Uterus (tissue), 4 donors: ENCODE measurements at places on chromosomes 5 and 9. TPM values are rescaled to one million over a fixed set of nuclear protein-coding genes. Genes with fewer than 3 reads are reported as not detected.

DNA sequence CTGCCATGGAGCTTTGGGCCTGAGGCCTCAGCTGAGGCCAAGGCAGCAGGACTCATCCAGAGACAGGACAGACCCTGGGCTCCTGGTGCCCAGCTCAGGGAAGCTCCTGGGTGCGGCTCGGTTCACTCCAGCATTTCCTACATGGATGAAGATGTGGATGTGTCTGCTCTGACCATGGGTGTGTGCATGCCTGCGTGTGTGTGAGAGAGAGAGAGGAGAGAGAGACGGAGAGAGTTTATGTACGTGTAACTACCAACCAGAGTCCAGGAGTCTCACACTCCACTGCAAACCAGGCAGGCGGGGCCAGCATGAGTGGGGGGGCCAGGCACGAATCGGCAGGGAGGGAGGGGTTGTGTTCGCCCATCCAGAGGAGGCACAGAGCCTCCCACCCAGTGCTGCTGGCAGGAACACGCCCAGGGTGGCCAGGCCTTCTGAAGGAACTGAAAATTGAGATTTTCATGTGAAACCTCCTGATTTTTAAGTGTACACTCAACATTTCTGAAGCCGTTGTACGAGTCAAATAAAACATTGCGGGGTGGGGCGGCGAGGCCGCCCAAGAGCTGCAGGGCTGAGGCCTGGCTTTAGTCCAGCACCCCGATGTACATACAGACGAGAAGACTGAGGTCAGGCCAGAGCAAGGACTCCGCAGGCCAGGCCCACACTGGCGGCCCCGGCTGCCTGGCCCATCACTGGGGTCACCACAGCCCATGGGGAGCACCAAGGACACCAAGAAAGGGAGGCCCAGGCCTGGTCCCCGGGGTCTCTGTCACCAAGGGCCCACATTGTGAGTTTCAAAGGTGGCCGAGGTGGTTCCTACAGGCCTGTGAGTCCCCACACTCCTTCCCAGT is 88.7 kb downstream of the ADAMTS2 start:
- peak; percentile 41 for DNase-seq
- H3K4me1 ChIP-seq = no peaks in the 10 kb centered on the region
- no peaks in the 10 kb centered on the region for H3K36me3 ChIP-seq
- peak overlapping the region; percentile 76 for H3K27ac ChIP-seq
- no peak overlapping the region for H3K4me3 ChIP-seq

- H3K27ac ChIP-seq = no peak overlapping the region
- peaks cover 8% of the 10 kb centered on the region for H3K4me1 ChIP-seq
- H3K4me3 ChIP-seq = no peak overlapping the region
- H3K27me3 ChIP-seq = no peaks in the 10 kb centered on the region
- DNase-seq = no peak
These were observed 137.9 kb upstream of the OTULINL start for GRCh38 chr5:14443671-14444093.

DNA sequence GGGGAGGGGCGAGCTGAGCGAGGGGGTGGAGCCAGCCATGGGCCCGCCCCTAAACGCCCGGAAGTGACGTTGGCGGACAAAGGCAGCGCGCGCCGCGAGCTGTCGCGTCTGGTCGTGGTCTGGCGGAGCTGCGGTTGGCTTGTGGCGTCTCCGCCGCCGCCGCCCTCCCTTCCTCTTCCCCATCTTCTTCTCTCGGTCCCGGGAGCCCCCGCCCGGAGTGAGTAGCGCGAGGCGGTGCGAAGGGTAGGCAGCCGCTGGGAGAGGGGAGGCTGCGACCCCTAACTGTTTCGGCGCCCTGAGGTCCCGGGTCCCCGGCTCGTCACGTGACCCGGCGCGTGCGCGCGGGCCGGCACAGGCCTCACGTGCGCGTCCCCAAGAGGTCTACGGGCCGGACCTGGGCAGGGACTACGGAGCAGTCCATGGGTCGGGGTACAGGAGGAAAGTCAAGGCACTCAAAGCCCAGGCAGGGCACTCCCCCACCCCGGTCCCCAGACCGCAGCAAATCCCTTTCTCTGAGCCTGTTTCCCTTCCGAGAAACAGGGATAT is at the start of gene NTMT1:
Gene NTMT1, plus strand, starts transcription at position 85 of the 546 bp plus-strand sequence. CDS start 6,541 bp downstream, outside the sequence.
- H3K4me1 ChIP-seq = peaks cover 4% of the 10 kb centered on the region
- peak within 1 kb of the TSS; percentile 93 for H3K4me3 ChIP-seq
- DNase-seq = peak; percentile 83
- H3K36me3 ChIP-seq = no peaks in the 10 kb centered on the region
- peak within 1 kb of the TSS; percentile 96 for H3K27ac ChIP-seq

DNA sequence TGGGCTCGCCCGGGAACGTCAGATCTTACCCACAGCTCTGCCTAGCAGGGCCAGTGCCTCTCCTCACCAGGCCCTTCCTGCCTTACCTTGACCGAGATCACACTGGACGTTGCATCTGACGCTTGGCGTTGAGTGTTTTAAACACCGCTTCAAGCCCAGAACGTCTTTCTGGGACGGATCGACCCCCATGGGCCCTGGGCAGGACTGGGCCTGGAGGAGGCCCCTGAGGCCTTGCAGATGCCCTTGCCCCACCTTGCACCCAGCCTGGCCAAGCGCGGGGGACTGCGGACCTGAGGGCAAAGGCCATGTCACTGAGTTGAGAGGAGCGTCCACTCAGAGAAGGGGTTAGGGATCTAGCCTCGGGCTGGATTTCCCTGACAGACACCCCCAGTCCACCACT is 64.3 kb upstream of the FCN2 start:
- no peak overlapping the region for H3K27ac ChIP-seq
- no peak for DNase-seq
- no peaks in the 10 kb centered on the region for H3K4me1 ChIP-seq
- H3K27me3 ChIP-seq = no peaks in the 10 kb centered on the region

GRCh38 chr9:136482046-136482792 is 621 bp downstream of the SEC16A start:
- DNase-seq = no peak
- H3K27me3 ChIP-seq = no peaks in the 10 kb centered on the region
- H3K4me3 ChIP-seq = peak overlapping the region; percentile 50
- no peaks in the 10 kb centered on the region for H3K36me3 ChIP-seq
- H3K4me1 ChIP-seq = peaks cover 7% of the 10 kb centered on the region
- H3K27ac ChIP-seq = peak overlapping the region; percentile 99

The G3BP1 gene
- 175 TPM for total RNA-seq
